ENCODE measurements at places on chromosomes 3 and 15. TPM values are rescaled to one million over a fixed set of nuclear protein-coding genes. Genes with fewer than 3 reads are reported as not detected.

DNA sequence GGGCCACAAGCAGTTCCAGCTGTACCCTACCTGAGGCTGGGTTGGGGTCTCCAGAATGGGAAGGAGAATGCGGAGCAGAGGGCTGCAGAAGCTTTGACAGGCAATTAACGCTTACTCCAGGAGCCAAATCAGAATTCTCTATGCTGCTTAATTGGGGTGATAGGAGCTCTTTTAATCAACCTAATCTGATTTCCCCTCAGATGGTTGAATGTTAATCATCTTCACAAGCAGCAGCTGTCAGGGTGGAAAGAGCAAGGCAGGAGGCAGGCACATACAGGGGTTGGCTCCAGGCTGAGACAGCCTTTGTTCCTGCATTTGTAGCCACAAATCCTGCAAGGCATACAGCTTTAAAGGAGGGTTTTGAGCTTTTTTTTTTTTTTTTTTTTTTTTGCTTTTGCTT lies 2.6 kb downstream of the CILP start:
- peaks cover 28% of the 10 kb centered on the region for H3K4me1 ChIP-seq
- H3K27me3 ChIP-seq = peaks cover 14% of the 10 kb centered on the region
- no peak overlapping the region for H3K4me3 ChIP-seq
- no peaks in the 10 kb centered on the region for H3K36me3 ChIP-seq
- DNase-seq = no peak

- no peak overlapping the region for H3K4me3 ChIP-seq
- DNase-seq = peak; percentile 78
- peaks cover 2% of the 10 kb centered on the region for H3K36me3 ChIP-seq
- H3K4me1 ChIP-seq = peaks cover 22% of the 10 kb centered on the region
- H3K27ac ChIP-seq = no peak overlapping the region
Observed at GRCh38 chr3:43178891-43179366, 73.0 kb upstream of the POMGNT2 start.

DNA sequence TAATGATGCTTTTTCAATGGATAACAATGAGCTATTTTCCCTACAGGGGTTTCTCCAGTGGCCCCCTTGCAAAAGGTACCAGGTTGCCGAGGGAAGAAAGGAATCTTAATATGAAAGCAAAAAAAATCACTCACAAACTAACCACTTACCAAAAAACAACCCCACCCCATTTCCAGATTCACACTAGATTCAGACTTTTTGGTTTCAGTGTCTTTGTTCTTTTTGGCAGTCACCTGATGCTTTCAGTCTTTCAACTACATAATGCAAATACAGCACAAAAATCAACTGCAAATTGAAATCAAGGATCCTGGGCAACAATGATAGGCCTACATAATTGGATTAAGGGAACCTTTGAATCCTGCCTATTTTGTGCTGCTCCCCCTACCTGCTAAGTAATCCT lies 71.1 kb upstream of the RAP2B start:
- H3K4me1 ChIP-seq = no peaks in the 10 kb centered on the region
- H3K4me3 ChIP-seq = no peak overlapping the region
- no peaks in the 10 kb centered on the region for H3K27me3 ChIP-seq
- H3K36me3 ChIP-seq = no peaks in the 10 kb centered on the region
- no peak overlapping the region for H3K27ac ChIP-seq

DNA sequence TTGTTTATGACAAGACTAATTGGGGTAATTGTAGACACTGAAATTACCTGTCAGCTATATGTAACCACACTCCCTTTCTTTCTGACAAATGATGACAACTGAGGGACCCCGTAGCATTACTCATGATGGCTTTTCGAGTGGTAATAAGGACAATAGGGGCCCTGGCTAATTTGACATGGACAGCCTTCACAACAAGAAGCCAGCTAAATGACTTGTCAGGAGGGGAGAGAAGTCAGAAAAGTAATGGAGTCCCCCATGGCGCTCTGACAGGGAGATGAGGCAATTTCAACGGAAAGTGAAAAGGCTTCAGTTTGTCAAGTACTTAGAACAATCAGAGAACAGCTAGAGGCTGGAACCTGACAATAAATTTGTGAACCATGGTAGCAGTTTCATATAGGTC lies 177.3 kb downstream of the CDIN1 start:
- H3K27ac ChIP-seq = no peak overlapping the region
- no peak for DNase-seq
- no peaks in the 10 kb centered on the region for H3K27me3 ChIP-seq

DNA sequence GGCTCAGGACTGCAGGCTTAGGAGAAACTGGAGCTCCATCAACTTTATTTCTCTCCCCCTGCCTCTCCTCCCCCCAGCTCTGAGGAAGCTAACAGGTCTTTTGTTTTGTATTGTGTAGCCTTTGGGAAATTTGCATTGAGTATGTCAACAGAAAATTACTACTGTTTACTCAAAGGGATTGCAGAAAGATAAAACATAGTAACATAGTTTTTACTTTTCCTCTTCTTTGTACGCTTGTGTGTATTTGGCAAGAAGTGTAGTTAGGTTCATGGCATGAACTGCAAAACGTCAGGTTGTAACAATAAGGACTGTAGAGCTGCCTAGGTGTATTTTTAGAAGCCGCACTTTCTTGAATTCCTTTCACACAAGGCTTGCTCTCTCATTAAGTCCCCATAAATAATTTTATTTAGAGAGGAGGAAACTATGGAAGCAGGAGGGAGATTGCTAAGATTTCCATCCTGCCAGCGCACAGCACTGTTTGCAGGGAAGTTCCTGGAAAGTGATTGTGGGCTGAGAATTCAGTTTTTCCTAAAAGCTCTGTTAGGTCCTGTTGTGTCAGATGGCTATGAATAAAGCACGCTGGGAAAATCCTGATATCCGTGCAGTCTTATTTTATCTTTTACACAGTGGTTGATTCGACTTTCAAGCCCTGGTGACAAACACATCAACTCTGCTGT lies 21.1 kb upstream of the SATB1 start:
- no peaks in the 10 kb centered on the region for H3K36me3 ChIP-seq
- H3K4me1 ChIP-seq = peaks cover 14% of the 10 kb centered on the region
- H3K4me3 ChIP-seq = peak overlapping the region; percentile 69
- no peak overlapping the region for H3K27ac ChIP-seq
- DNase-seq = no peak
- H3K27me3 ChIP-seq = peaks cover 65% of the 10 kb centered on the region

DNA sequence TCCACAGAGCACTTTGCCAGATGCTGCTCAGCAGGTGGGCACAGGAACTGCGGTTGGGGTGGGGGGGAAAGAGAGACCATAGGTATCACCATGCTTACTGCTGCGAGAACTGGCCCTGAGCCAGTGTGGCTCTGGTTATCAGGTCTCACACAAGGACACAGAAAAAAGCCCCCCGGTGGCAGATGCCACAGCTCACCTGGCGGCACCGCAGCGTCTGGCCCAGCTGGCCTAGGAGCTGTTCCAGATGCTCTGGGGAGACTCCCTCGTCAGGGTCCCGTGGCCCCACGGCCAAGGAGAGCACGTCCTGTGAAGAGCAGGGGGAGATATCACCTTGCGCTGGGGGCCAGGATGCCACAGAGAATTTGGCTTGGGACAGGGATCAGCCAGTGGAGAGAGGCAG lies 10.8 kb downstream of the CDAN1 start:
- no peaks in the 10 kb centered on the region for H3K4me1 ChIP-seq
- no peak overlapping the region for H3K4me3 ChIP-seq
- H3K36me3 ChIP-seq = peaks cover 27% of the 10 kb centered on the region
- H3K27ac ChIP-seq = no peak overlapping the region
- peak; percentile 83 for DNase-seq
- H3K27me3 ChIP-seq = no peaks in the 10 kb centered on the region

- no peak overlapping the region for H3K27ac ChIP-seq
- H3K4me3 ChIP-seq = no peak overlapping the region
- peaks cover 2% of the 10 kb centered on the region for H3K4me1 ChIP-seq
- no peaks in the 10 kb centered on the region for H3K27me3 ChIP-seq
- H3K36me3 ChIP-seq = peaks cover 38% of the 10 kb centered on the region
Observed at GRCh38 chr15:49296258-49296657, 126.2 kb downstream of the GALK2 start.

TRH gene
- not detected for total RNA-seq

PTX3 gene
- 51.8 TPM for total RNA-seq

IL17RE gene
- 0.89 TPM for total RNA-seq
